ENCODE measurements at places on chromosomes 6 and 20.

DNA sequence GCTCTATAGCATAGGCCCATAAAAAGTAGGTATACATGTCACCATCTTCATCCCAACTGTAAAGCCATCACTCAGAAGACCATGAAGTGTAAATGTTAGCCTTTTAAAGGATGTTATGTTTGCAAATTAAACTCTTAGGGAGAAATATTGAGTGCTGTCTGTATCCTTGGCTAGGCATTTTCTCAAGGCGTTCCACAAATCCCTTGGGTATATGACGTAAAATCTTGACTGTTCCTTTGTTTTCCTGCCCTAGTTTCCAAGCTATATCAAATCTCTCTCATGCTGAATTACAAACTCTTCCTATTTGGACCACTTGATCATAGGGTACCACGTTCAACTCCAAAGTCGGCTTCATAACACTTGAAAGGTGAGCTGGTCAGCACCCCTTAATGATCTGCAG, 486.2 kb downstream of the HDGFL1 start:
- no peak for DNase-seq

GRCh38 chr20:44215125-44215524, 4.6 kb upstream of the OSER1 start:
- peak; percentile 51 for DNase-seq

DNA sequence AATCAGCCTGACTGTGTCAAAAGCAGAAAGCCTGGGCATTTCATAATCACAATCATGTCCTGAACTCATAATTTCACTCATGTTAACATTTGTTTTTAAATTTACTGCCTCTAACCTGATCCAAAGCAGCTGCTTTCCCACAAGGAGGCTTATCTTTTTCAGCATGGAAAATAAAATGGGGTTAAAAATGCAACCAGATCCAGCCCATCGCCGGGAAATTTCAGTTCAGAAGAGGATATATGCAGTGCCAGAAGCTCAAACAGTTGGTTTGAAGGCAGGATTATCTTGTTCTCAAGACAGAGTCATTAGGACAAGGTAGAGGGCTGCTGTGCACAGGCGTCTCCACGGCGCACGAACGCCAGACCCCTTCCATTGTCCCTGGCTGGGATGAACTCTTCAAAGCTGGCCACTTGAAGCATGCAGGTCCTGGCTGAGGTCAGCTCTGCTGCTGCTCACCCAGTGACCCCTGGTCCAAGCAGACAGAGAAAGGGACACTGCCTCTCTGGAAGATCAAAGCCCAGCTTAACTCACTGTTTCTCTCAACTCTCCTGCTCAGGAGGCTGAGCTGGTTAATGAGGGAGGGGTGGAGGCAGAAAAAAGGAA, 191.1 kb upstream of the HEY2 start:
- no peak for DNase-seq

DNA sequence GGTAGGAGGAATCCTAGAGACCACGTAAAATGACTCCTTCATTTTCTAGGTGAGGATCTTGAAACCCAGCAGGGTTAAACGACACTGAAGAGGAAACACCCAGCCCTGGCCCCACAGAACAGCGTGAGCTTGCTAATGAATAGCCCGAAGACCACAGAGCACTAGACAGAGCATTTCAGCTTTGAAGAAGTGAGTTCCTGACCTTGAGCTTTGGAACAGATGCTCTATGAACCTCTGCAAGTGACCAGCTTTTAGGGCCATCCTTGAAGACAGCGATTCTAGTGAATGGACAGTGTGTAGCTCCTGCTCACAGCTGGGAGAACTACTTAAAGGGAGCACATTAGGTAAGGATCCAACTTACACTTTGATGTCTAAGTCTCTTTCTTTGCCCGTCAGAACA, 74.0 kb upstream of the FRMD1 start:
- DNase-seq = no peak

- DNase-seq = no peak
These were observed 25.8 kb upstream of the INSM1 start for GRCh38 chr20:20342066-20342465.

GRCh38 chr6:122649701-122650100, 39.5 kb downstream of the PKIB start:
- DNase-seq = no peak

GRCh38 chr6:160513836-160514235, 150.2 kb downstream of the LPA start:
- DNase-seq = no peak

GRCh38 chr6:74289884-74290283, 593.9 kb downstream of the CD109 start:
- DNase-seq = no peak

GRCh38 chr6:125198398-125198937, 44.9 kb downstream of the TPD52L1 start:
- no peak for DNase-seq

DNA sequence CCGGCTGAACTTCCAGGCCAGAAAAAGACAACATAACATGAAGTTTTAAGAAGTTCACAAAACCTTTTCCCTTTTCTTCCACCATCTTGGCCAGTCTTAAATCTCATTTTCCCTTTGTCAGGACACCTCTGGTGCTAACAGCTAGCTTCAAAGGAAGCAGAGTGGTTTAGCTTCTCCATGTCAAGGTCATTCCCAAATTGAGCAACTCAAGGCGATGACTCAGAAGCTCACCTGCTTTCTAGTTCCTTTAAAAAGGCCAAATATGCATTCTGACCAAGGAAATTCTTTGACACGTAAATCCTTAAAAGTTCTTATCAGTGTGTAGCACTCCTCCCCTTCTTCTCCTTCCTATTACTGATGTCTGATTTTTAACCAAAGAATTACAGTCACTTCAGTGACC, 69.6 kb upstream of the VGLL2 start:
- no peak for DNase-seq

DNA sequence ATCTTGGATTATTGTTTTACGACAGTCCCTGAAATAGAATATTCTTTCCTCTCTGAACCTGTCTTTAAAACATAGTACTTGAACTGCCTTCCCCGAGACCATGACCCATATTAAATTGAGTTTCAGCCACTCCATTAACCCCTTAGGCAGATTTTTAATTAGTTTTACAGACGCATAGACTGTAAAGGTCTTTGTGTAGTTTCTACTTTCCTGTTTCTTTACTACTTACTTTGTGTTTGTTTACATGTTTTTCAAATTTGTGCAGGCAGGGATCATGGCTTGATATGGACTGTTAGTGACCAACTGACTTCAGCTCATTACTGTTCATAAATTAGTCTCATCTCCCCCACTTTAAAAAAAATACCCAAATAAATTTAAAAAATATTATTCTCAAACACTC, 53.8 kb downstream of the FYN start:
- DNase-seq = no peak

DNA sequence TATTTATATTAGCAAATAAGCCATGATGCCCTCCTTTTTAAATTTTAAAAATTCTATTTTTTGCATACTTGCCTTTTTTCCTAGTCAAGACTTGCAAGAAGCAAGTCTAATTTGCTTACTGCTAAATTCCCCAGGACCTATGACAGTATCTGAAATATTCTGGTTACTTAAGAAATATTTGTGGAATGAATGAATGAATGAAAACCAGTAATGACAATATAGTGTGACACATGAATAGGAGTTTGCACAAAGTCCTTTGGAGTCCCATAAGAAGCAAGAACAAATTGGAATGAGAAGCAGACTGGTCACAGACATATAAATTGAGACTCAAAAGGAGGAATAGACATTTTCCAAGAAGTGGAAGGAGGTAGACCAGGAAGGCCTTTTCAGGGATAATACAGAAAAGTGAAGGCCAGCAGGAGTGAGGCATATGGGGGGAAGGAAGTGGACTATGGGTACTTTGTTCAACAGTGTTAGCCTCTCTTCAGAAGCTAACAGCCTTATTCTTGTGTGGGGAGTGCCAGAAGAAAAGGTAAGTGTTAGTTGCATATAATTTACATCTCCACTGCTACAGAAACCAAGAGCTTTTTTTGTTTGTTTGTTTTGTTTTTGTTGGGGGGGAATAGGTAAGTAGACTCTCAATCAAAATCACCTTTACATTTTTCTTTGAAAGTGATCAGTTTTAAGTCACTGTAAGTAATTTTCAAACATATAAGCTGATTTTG, 93.6 kb upstream of the FAM184A start:
- DNase-seq = no peak

- DNase-seq = no peak
These were observed 58.5 kb upstream of the PRSS16 start for GRCh38 chr6:27188885-27189418.

DNA sequence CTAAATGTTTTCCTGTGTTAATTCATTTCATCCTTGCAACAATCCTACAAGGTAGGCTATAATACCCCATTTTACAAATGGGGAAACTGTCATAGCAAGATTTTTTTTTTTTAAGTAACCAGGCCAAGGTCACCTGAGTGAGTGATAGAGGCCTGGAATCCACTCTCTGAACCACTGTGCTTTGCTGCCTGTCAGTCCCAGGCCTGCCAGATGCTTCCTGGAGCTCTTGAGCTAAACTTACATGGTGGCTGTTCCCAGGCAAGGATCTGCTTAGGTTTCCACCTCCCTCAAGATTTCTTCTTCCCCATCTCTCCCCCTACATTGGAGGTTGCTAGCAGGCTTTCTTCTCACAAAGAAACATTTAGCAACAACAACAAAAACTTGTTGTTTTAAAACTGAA, 32.7 kb upstream of the RNF8 start:
- DNase-seq = no peak

Data from stimulated activated CD4-positive, alpha-beta T cell treated with anti-CD3 and anti-CD28 coated beads, Interleukin-1b, Interleukin-23, amount 100 ng/mL, for 1 hour (primary cell).